ENCODE measurements at places on chromosomes 6 and 20.

GRCh38 chr20:38730989-38731737, 6.9 kb downstream of the SLC32A1 start:
- peak; percentile 76 for DNase-seq

DNA sequence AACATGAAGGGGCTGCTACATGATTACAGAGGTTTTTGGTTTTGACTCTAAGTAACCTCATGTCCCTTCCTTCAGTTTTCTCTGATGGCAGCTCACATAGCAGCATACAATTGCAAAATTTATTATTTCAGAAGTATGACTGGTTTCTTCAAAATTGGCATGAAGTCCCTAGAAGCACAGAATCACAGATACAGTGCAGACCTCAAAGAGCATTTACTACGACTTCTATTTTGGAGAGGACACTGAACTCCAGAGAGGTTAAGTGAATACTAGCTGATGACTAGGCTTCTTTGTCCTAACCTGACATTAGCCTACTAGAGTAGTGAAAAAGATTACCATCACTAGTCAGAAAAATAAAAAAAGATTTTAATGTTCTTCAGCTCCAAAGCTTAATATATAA, 664.3 kb downstream of the RFPL4B start:
- no peak for DNase-seq

- DNase-seq = no peak
Measured at GRCh38 chr6:29764422-29765196, 41.4 kb downstream of the HLA-F start.

- no peak for DNase-seq
Measured at GRCh38 chr6:43318011-43318410, 9.4 kb upstream of the CRIP3 start.

- no peak for DNase-seq
Measured at GRCh38 chr6:159650314-159650713, 42.7 kb downstream of the SOD2 start.

- no peak for DNase-seq
Measured at GRCh38 chr6:6176127-6176526, 144.3 kb downstream of the F13A1 start.

DNA sequence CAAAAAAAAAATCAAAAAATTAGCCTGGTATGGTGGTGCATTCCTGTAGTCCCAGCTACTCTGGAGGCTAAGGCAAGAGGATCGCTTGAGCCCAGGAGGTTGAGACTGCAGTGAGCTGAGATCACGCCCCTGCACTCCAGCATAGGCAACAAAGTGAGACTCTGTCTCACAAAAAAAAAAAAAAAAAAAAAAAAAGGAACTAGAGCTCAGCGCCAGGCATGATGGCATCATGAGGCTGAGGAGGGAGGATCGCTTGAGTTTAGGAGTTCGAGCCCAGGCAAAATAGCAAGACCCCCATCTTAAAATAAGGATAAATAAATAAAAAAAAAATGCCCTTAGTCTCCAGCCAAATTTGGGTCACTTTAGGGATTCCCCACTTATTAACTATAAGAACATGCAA, 40.4 kb upstream of the PIM1 start:
- DNase-seq = no peak

- DNase-seq = no peak
Measured at GRCh38 chr6:41635365-41635764, 2.9 kb upstream of the MDFI start.

GRCh38 chr6:14166839-14167238, 49.3 kb downstream of the CD83 start:
- no peak for DNase-seq

GRCh38 chr6:124792386-124792785, 169.9 kb upstream of the RNF217 start:
- no peak for DNase-seq

All from activated CD4-positive, alpha-beta T cell treated with anti-CD3 and anti-CD28 coated beads for 4 hours (primary cell).